ENCODE measurements at places on chromosomes 2 and 18. TPM values are rescaled to one million over a fixed set of nuclear protein-coding genes. Genes with fewer than 3 reads are reported as not detected.

GRCh38 chr2:217713395-217714286, 289.2 kb downstream of the TNS1 start:
- peak; percentile 93 for DNase-seq

Gene ASB18
- not detected for total RNA-seq

DNA sequence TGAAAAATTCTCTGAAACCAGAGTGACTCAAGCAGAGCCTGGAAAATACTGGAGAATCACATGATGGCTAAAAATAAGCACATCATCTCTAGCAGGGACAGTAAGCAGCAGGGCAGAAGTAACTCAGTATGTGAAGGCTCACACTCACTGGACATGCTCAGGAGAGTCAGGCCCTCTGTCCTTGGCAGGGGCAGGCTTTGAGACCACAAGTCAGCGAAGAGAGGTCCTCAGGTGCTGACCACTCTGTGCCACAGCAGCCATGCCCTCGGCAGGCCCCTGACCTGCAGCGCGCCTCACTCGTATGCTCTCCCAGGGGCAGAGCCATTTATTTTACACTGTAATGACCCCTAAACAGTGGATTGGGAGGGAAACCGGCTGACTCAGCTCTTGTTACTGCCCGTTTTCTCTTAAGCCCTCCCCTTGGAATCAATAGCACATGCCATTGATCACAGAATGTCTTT, 76.8 kb downstream of the MAPRE2 start:
- no peak for DNase-seq

DNA sequence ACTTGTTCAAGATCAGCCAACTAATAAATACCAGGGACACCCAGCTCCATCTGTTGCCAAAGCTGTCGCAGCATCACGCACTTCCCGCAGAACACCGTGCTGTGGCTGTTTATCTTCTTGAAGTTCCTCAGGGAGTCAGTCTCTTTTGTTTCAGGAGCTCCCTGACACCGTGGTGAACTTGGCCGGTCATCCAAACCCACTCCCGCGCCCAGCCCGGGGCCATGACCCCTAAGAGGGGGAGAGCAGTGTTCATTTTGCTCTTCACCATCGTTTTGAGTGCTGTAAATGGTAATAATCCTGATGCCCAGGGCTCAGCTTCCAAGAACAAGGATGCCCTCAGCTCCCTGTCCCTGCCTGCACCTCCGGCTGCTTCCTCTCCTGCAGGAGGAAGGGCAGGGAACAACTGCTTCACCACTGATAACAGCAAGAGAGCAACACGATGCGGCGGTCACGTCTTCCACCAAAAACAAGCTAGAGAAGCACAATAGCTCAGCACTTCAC, 131.4 kb downstream of the SEPTIN10 start:
- DNase-seq, result no peak

GRCh38 chr18:76839086-76839794, 16.9 kb downstream of the ZNF236 start:
- no peak for DNase-seq

Gene ANKRD30B
- not detected for total RNA-seq

DNA sequence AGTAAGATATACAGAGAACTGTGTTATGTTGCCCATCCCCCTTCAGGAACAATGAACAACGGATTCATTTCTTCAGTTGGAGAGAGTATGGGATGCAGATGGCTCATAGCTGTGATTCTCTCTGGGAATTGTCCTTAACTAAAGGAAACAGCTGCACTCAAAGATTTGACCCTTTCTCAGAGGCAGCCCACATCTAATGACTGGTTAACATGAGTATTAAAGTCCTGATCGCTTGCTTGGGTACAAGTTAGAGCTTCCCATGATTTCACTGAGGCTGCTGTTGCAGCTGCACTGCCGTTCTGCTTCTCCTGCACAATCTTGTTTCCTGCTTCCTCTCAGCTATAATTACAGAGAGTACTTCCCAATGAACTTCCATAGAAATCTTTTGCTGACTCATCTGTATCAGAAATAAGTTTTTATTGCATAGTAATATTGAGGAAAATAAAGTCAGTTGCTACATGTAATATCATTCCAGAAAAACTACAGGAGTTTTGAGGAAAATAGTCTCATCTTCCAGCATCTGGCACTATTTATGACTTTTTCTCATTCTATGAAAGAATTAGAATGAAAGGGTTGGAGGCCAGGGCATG, 12.8 kb upstream of the SCN9A start:
- DNase-seq, result no peak

GRCh38 chr2:201887773-201888425, 81.6 kb downstream of the CDK15 start:
- no peak for DNase-seq

Gene COL4A4
- 0.05 TPM for total RNA-seq

GRCh38 chr2:16318051-16318450, 347.6 kb downstream of the CYRIA start:
- DNase-seq, result no peak

DNA sequence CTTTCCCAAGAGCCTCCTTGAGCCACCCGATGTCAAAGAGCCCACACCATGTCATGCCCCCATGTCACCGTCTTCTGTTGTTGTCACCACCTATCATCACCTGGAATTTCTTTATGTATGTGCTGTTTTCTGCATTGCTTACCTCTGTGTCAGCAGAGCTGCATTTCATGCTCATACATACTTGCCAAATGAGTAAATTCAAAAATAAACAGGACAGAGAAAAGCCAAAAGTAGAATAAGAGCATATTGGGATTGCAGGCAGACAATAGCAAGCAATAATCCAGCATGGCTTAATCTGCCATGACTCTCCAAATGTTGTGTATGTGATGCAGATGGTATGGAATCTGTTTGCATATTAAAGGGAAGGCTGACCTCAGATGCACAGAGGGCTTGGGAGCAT, 15.3 kb upstream of the RGPD4 start:
- DNase-seq, result no peak

- no peak for DNase-seq
Measured at GRCh38 chr2:207828361-207829057, 58.8 kb upstream of the FZD5 start.

Data from glutamatergic neuron (in vitro differentiated cells).